ENCODE measurements at places on chromosomes 1 and 21. TPM values are rescaled to one million over a fixed set of nuclear protein-coding genes. Genes with fewer than 3 reads are reported as not detected.

- no peak for DNase-seq
Observed at GRCh38 chr1:239566074-239566473, 179.7 kb downstream of the CHRM3 start.

DNA sequence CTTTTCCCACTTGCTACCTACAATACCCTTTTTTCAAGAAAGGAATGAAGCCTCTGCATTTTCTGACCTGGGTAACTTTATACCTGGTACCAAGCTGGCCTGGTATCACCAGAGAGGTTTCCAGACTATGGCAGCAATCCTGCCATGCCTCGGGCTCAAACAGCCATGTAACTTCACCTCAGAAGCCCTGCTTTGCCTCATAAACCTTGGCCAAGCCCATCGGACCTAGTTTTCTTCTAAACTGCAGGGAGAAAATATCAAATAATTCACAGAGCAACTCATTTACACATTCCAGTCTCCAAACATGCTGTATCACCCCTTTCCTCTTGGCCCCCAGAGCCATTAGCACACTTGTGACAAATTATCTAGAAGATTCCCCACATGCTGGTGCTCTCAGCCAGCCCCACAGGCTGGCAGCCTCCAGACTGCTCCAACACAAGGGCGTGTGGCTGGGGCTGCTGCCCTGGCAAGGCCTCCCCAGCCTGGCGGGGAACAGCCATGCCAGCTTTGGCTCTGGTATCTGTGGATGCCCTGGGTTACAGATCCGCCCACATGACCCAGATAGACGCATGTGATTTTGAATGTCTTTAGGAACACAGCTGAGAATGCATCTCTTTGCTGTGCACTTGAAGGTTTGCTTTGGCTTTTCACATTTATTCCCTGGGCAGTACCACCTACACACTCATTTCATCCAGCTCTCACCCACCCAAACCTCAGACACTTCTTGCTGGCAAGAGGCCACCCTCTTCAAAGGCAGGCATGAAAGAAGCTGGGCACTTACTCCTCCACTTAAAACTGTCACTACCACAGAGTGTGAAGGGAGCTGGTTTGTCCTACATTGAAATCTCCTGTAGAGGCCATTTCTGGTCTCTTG is 70.0 kb upstream of the BCAR3 start:
- no peak for DNase-seq

GRCh38 chr1:36397378-36398230 is at the start of gene LSM10:
LSM10 (minus strand) TSS chr1:36397908; CDS start chr1:36394129, 3,779 bp downstream.
- DNase-seq = peak; percentile 97

GRCh38 chr1:31880957-31881687 is 57.0 kb downstream of the PTP4A2 start:
- no peak for DNase-seq

The HES5 gene
- total RNA-seq = 1.6 TPM

The KRTAP10-10 gene
- not detected for total RNA-seq

The GBP7 gene
- total RNA-seq = 0.12 TPM

The ELAVL4 gene
- total RNA-seq = 0.82 TPM
